ENCODE measurements at places on chromosomes 13 and 19. TPM values are rescaled to one million over a fixed set of nuclear protein-coding genes. Genes with fewer than 3 reads are reported as not detected.

ZNF835 gene
- polyA plus RNA-seq, result 4.7 TPM

BRCA2 gene
- 8.3 TPM for polyA plus RNA-seq

DGKH gene
- polyA plus RNA-seq, result 8.5 TPM

IZUMO2 gene
- polyA plus RNA-seq, result 0.22 TPM

GRCh38 chr19:47032171-47032811 is 12.7 kb downstream of the NPAS1 start:
- DNase-seq, result no peak

DNA sequence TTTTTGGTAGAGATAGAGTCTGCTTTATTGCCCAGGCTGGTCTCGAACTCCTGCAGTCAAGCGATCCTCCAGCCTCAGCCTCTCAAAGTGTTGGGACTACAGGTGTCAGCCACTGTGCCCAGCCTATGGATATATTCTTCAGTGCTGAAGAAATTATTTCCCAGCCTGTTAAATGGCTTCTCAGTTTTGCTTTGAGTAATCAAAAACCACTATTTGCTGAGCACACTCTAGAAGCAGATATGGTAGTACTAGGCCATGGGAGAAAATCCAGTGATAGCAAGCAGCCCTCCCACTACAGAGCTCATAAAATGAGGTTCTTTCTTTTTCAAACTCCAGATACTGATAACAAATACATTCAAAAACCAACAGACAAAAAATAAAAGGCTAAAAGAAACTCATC is 80.6 kb upstream of the CLDN10 start:
- no peak for DNase-seq

- DNase-seq, result no peak
Observed at GRCh38 chr19:32233885-32234284, 111.5 kb upstream of the ZNF507 start.

GRCh38 chr19:30144802-30145201 is 202.8 kb downstream of the URI1 start:
- DNase-seq, result no peak

GRCh38 chr13:32984857-32985626 is 31.2 kb upstream of the KL start:
- no peak for DNase-seq

- no peak for DNase-seq
Observed at GRCh38 chr13:79289571-79289970, 116.5 kb downstream of the RBM26 start.

- DNase-seq, result peak; percentile 91
Observed at GRCh38 chr13:38686577-38687245, at the start of gene FREM2. FREM2 (plus strand) TSS chr13:38687077; CDS start chr13:38687345, 268 bp downstream.
